ENCODE measurements at places on chromosomes 1 and 21. TPM values are rescaled to one million over a fixed set of nuclear protein-coding genes. Genes with fewer than 3 reads are reported as not detected.

LRRC53 gene
- total RNA-seq, result not detected

- peaks cover 6% of the 10 kb centered on the region for H3K4me1 ChIP-seq
- no peak overlapping the region for H3K27ac ChIP-seq
- DNase-seq, result no peak
- peaks cover 53% of the 10 kb centered on the region for H3K27me3 ChIP-seq
- H3K36me3 ChIP-seq, result no peaks in the 10 kb centered on the region
- no peak overlapping the region for H3K4me3 ChIP-seq
Measured at GRCh38 chr1:204859861-204860267, 10.8 kb upstream of the NFASC start.

CLDN17 gene
- not detected for total RNA-seq

GRCh38 chr1:28326984-28327383 lies 1.9 kb upstream of the MED18 start:
- no peak overlapping the region for H3K4me3 ChIP-seq
- H3K27me3 ChIP-seq, result no peaks in the 10 kb centered on the region
- no peaks in the 10 kb centered on the region for H3K36me3 ChIP-seq
- peaks cover 15% of the 10 kb centered on the region for H3K4me1 ChIP-seq
- no peak overlapping the region for H3K27ac ChIP-seq

DNA sequence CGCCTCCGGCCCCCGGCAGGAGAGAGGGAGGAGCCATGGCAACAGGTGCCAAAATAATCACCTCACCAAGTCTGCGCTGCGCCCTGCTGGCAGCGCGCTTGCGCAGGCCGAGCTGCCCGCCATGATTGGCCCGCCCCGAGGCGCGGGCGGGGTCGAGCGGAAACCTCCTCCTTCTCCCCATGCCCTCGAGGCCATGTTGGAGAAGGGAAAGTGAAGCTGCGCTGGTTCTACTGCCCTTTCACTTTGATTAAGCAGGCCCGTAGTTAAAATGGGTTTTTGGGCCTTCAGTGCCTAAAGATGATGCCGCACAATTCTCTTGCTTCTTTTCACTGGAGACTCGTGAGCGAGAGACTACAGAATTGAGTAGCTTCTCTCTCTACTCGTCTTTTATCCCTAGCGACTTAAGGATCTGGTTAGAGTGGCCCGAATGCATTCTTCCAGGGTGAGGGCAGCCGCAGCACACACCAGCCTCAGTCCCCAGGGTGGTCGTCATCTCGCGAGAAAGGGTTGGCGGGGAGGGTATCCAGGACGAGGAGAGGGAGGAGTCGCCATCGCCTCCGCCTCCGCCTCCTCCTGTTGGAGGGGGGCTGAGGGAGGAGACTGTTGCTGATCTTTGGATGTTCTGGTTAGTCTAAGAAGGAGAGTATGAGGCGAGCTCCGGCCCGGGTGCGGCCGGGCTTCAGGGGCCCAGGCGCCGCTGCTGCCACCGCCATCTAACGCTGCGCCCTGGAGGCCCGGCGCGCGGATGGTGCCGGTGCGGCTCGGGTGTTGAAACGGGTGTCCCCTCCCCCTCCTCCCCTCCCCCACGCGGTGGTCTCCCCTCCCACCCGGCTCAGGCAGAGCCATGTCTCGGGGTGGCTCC lies at the start of gene DCAF6:
Gene DCAF6, plus strand, starts transcription at position 616 of the 862 bp plus-strand sequence. Its CDS starts 229 bp downstream, at position 845.
- peaks cover 22% of the 10 kb centered on the region for H3K4me1 ChIP-seq
- no peaks in the 10 kb centered on the region for H3K27me3 ChIP-seq
- H3K27ac ChIP-seq, result peak within 1 kb of the TSS; percentile 88

DNA sequence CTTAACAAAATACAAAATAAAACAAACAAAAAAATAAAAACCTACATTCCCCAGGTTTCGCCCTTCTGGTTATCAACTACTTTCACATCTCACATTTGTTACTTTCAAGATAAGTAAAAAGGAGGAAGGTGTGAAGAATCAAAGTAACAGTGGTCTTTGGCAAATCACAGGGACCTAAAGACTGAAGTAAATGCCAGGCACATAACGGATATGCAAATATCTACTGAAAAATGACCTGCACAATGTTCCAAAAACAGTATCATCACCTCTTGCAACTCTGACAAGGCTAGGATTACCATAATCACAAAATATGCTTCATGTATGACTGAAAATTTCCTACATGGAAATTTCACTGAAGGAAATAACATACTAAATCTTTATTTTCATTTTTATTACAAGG lies 29.3 kb downstream of the COP1 start:
- no peak overlapping the region for H3K27ac ChIP-seq
- no peak overlapping the region for H3K4me3 ChIP-seq
- no peaks in the 10 kb centered on the region for H3K27me3 ChIP-seq
- H3K4me1 ChIP-seq, result no peaks in the 10 kb centered on the region
- H3K36me3 ChIP-seq, result no peaks in the 10 kb centered on the region

- H3K27ac ChIP-seq, result no peak overlapping the region
- H3K36me3 ChIP-seq, result no peaks in the 10 kb centered on the region
- peaks cover 20% of the 10 kb centered on the region for H3K27me3 ChIP-seq
- no peak for DNase-seq
Measured at GRCh38 chr21:45600248-45600647, 43.3 kb upstream of the PCBP3 start.

DNA sequence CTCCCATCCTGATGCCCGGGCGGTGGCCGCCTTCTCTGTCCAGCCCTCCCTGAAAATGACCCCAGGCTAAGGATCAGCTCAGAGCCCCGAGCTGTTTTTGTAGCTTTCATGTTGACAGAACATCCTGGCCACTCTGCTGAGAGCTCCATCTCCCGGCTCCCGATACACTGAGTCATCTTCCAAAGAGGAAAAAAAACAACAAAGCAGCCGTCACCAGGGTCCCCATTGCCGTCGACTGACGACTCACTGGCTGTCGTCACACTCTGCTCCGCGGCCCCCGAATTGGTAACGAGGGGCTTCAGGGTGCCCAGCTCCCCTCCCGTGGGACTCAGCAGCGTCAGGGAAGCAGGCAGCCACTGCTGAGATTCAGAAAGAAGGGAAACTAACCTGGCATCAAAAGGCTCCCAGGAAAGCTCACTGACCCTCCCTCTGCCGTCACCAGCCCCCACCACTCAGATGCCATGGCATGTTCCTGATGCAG lies 67.2 kb downstream of the CD46 start:
- peak overlapping the region; percentile 48 for H3K4me3 ChIP-seq
- DNase-seq, result peak; percentile 74
- H3K27ac ChIP-seq, result peak overlapping the region; percentile 43
- peaks cover 34% of the 10 kb centered on the region for H3K4me1 ChIP-seq
- H3K36me3 ChIP-seq, result peaks cover 18% of the 10 kb centered on the region

CFAP141 gene
- total RNA-seq, result not detected

KRTAP11-1 gene
- not detected for total RNA-seq
